GM04503 (cell line): ENCODE measurements at places on chromosomes 12 and 14.

DNA sequence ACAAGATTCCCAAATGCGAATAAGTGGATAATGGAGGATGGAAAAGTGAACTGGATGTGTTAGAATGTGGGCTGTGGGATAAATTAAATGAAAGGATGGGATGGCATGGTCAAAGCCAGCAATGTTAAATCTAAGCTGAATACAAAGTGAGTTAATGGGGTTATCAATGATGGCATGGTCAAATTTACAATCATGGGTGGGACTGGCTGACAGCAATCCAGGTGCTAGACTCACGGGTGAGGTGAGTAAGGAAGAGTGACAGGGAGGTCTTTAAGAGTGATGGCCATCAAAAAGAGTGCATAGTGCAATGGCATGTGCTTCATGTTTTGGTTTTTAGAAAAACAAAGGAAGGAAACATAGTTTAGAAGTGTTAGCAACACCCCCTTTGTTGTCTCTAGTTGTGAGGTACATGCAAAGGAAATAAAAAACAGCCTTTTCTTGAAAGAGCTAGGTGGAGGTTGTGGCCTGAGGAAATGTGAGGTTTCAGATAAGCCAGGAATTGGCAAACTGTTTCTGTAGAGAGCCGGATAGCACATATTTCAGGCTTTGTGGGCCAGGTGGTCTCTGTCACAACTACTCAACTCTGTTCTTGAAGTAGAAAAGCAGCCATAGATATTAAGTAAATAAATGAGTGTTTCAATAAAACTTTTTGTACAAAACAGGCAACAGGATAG is 328.7 kb downstream of the RPL10L start:
- no peak for DNase-seq

GRCh38 chr14:104797115-104798044 is 1.8 kb upstream of the AKT1 start:
- DNase-seq: no peak

- no peak for DNase-seq
These were observed 52.0 kb downstream of the NFKBIA start for GRCh38 chr14:35352274-35353233.

DNA sequence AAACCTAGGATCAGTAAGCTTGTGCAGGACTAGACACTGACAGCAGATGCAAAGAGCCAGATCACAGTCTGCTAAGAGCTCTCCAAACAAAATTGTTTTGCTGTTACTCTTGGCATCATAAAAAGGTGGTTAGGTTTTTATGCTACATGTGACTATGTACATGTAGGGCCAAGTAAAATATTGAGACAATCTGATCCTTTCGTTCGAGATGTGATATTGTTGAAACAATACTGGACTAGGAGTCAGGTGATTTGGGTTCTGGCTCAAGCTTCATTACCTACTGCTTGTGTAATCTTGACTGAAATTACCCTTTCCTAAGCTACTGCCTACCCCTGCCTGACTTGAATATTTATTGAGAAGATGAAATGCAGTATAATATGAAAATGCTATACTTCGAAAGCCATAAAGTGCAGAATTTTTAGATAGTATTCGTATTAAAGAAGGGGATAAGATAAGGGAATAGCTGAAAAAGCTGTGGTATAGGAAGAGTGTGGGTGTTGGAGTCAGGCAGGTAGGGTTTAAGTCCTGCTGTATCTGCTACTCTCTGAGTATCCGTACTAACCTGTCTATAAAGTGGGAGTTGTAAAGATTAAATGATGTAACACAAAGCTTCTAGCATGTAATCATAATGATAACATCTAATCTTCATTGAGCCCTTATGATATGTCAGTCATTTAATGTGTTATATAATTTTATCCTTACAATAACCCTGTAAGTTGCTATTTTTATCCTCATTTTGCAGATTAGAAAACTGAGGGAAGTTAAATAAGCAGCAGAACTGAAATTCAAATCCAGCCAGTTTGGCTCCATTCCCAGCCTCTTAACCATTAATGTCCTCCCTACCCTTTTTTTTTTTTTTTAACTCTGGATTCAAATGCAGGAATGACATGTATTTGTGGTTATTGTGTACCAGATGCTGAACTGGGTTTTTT is 38.6 kb upstream of the ATF1 start:
- DNase-seq: no peak

- DNase-seq: no peak
These were observed 44.0 kb upstream of the MEG3 start for GRCh38 chr14:100781952-100782351.

DNA sequence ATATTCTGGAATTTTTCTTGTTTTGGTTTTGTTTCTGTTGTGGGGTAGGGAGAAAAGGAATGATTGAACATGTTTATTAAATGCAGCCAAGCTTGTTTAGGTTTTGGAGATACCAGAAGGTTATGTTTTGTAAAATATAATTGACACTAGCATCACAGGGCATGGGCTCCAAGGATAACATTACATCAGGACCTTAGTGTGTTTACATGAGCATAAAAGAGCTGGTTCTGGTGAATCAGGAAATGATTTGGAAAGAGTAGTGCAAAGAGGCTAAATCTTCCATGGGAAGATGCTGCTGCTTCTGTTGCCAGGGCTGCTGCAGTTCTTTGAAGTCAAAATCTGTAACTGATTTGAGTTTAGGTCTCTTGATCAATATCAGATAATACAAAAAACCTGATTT is 118.7 kb downstream of the ETNK1 start:
- no peak for DNase-seq

GRCh38 chr12:45756666-45757065 is 27.2 kb downstream of the ARID2 start:
- DNase-seq: no peak

- DNase-seq: no peak
These were observed 513.1 kb downstream of the KCNH5 start for GRCh38 chr14:62532181-62532580.

- no peak for DNase-seq
These were observed 38.2 kb upstream of the TMX1 start for GRCh38 chr14:51201890-51202289.

- no peak for DNase-seq
These were observed 112.7 kb upstream of the EGLN3 start for GRCh38 chr14:34063470-34064164.

- peak; percentile 28 for DNase-seq
These were observed 17.0 kb downstream of the NFYB start for GRCh38 chr12:104121001-104121400.

DNA sequence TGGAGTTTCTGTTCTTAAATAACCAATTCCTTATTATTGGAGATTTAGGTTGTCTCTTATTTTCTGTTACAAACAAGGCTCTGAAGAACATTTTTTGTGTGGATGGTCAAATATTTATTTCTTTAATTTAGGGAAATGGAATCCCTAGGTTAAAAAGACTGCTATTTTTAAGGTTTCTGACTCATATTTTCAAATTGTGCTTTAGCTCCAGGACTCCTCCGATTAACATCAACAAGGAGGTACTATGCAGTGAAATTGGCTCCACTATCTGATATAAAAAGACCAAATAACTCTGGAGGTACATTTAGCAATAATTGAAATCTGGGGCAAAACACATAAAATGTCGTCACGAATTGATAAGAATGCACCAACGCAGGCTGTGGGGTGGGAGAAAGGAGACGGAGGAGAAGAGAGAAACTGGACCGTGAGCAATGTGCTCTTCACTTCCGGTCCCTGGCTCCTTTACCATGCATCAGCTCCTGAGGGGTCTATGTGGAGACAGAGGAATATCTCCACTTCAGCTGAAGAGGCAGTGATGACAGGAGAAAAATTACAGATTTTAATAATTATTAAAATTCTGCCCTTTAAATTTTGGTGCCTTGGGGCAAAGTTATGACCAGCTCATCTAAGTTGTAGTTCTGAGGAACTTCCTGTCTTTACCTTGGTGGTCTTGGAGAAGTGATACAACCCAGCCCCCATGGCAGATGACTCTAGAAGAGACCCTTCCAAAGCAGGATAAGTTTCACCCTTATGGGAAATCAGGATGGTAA is 90.2 kb upstream of the BTG1 start:
- DNase-seq: no peak

DNA sequence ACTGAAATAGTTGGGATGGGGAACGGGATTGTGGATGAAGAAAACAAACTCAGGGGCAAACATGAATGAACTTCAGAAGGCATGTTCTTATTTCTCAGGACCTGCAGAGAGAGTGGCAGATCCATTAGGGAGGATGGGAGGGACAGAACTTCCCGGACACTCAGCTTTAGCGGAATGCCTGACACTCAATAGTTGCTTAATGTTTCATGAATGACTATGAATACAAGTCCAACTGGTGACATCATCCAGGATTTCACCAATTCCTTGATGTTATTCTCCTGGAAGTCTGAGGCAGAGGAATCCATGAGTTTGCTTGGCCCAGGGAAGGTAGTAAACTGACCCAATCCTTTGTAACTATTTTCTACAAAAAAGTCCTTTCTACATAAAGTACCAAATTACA is 37.8 kb upstream of the LRRC10 start:
- peak; percentile 87 for DNase-seq

GRCh38 chr14:63564318-63564717 is 21.1 kb upstream of the PPP2R5E start:
- no peak for DNase-seq

- DNase-seq: no peak
These were observed 99.8 kb upstream of the TMTC1 start for GRCh38 chr12:29883525-29883924.

DNA sequence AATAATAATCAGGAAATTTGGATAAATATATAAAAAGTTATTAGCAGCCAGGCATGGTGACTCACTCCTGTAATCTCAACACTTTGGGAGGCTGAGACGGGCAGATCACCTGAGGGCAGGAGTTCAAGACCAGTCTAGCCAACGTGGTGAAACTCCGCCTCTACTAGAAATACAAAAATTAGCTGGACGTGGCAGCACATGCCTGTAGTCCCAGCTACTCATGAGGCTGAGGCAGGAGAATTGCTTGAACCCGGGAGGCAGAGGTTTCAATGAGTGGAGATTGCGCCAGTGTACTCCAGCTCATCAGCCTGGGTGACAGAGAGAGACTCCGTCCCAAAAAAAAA is 64.5 kb downstream of the SYT1 start:
- DNase-seq: no peak

DNA sequence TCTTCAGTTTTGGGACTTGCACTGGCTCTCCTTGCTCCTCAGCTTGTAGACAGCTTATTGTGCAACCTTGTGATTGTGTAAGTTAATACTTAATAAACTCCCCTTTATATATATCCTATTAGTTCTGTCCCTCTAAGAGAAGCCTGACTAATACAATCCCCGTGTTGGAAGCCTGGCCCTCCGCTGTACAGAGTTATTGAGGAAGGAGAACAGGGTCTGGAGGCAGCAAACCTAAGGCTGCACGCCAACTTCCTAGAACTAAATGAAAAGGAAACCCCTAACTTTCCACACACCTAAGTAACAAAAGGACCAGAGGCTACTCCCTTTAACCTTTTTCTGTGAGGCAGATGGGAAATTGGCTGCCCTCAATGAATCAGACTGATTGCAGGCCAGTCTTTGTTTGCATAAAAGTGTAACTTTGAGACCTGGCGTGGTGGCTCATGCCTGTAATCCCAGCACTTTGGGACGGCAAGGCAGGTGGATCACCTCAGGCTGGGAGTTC is 42.6 kb upstream of the LIMA1 start:
- DNase-seq: no peak

DNA sequence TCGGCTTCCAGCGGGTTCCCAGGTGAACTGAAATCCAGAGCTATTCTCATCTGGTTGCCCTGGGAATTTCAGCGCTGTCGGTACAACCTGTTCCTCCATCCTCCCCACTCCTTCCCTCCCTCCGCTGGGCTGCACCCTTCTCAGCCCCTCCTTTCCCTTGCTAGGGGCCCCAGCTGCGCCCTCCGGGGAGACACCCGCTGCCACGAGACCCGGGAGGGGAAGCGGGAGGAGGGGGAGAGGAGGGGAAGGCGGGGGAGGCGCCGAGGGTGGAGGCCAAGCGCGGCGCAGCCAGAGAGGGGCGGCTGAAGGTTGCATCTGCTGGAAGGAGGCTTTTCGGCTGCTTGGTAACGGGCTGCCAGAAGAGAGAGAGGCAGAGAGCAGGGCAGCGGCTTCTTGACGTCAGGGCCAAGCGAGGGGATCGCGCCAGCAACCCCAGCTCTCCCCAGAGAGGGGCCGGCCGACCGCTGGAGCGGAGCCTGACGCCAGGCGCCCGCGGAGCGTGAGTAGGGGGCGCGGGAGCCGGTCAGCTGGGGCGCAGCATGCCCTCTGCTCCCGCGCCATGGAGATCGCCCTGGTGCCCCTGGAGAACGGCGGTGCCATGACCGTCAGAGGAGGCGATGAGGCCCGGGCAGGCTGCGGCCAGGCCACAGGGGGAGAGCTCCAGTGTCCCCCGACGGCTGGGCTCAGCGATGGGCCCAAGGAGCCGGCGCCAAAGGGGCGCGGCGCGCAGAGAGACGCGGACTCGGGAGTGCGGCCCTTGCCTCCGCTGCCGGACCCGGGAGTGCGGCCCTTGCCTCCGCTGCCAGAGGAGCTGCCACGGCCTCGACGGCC is at the start of gene KCNA5:
KCNA5 (plus strand) TSS at position 291 of the 831 bp plus-strand sequence; CDS start at position 560, 269 bp downstream.
- no peak for DNase-seq

- no peak for DNase-seq
These were observed 54.1 kb downstream of the GRIP1 start for GRCh38 chr12:66624806-66625205.

DNA sequence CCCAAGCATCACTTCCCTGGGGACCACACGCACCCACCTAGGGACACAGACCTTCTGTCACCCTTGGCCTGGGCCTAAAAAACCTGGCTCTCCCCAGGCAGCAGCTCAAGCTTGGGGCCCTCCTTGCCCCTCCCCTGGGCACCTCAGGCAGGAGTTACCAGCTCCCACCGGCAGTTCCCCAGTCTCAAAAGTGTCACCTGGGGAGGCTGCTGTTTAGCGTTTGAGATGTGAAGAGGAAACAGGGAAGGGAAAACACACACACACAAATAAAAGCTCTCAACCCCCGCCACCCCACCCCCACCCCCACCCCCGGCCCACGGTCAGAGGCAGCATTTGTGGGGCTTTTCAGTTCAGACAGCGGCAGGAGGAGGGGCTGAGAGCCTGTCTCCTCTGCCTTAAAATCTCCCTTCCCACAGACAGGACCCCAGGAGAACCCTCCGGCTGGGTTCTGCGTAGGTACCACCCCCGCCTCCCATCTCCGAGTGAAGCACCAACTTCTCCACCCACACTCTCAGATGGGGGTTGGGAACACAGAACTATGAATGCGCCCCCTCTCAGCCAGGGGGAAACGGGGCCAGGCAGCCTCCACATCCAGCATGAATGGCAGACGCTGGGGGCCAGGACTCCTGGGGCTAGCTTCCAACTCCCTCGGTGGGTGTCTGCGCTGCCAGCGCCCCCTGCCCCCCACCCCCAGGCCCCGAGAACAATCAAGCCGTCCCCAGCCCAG is 3.0 kb downstream of the NCOR2 start:
- DNase-seq: no peak

GRCh38 chr12:108712165-108712924 is 19.0 kb downstream of the CORO1C start:
- DNase-seq: no peak

- no peak for DNase-seq
These were observed 6.4 kb upstream of the MAPK1IP1L start for GRCh38 chr14:55045087-55045486.
